ENCODE measurements at places on chromosomes 16 and 17.

GRCh38 chr16:11010575-11011221 lies 66.3 kb downstream of the CLEC16A start:
- no peak for DNase-seq

DNA sequence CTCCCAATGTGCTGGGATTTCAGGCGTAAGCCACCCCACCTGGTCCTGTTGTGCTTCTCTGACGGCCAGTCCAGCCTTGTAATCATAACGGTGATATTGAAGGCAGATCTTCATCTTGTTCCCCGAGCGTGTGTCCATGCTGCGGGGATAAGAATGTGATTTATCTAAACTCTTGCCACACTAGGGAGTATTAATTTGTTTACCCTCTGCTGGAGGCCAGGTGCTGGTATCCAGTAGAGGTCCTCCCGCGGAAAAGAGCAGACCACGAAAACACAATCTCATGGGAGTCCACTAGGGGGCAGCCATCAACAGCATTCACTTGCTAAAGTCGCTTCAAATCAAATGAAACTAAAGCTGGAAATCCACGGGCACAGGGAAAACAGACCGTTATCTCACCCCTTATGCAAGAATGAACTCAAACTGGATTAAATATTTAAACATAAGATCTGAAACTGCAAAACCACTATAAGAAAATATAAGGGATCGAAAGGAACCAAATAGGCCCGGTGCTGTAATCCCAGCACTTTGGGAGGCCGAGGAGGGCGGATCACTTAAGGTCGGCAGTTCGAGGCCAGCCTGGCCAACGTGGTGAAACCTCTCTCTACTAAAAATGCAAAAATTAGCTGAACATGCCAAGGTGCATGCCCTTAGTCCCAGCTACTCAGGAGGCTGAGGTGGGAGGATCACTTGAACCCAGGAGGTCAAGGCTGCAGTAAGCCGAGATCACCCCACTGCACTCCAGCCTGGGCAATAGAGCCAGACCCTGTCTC lies 22.3 kb upstream of the RBBP6 start:
- DNase-seq, result peak; percentile 63

DNA sequence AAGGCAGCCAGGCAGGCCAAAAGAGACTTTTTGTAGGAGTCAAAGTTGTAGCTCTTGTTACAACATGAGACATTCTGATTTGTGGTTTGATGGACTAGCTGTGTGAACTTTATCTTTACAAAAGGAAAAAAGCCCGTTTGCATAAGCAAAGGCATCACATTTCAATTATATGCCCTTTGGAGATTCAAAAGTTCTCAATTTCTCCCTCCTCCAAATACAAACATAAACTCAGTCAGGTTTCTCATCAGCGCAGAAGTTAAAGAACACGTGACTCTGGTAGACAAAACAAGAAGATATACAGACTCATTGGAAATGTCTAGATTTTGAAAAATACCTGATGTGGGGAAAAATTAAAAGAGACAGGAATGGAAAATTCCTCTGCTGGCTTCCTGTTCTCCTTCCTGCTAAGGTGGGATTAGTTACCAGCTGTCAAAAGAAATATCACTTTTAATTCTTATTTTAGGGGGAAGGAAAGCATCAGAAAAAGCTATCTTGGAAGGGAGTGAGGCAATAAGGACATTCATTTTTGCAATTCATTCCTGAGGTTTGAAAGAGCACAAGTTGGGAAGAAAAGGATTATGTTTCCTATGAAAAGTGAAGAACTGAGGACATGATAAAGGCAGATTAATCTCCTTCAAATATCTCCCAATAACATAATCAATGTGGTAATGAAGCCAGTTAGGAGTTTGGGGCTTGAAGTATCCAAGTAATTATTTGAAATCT lies 4.6 kb upstream of the KCNJ16 start:
- no peak for DNase-seq

DNA sequence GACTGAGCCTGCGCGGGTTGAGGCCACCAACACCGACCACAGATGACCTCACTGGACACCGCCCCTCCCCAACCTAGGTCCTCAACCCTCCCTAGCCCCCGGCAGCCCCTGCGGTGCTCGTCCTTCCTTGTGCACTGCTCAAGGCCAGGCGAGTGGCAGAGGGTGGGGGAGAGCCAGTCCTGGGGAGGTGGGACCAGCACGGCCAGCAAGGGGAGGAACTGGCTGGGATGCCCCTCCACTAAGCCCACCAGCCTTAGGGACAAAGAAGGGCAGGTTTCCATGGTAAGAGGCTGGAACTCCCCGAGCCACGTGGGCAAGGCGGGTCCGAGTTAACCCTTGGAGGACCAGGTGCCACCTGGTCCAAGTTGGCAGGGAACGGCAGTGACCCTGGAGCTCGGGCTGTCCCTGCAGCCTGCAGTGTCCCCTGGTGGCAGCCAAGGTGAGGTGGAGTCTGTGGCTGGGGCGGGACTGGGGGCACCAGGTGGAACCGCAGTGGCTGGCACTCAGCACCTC lies 9.2 kb downstream of the FSCN2 start:
- no peak for DNase-seq

GRCh38 chr16:86060381-86061317 lies 161.7 kb downstream of the IRF8 start:
- DNase-seq, result no peak

DNA sequence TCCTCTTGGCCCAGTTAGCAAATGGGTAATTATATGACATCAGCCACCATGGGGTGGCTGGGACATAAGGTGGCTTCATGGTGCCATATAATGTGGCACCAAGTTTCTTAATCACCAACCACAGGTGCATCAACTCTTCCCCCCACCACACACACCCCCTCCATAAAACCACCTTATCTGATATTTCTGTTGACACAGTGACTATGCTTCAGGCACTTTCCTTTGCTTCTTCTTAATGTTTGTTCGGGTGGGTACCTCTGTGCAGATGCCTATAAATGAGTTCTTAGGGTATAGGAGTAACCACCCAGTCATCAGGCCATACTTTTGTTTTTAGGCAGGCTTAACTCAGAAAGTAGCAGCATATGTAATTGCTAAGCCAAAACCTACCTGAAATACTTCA lies 29.5 kb downstream of the RNF43 start:
- DNase-seq, result no peak

DNA sequence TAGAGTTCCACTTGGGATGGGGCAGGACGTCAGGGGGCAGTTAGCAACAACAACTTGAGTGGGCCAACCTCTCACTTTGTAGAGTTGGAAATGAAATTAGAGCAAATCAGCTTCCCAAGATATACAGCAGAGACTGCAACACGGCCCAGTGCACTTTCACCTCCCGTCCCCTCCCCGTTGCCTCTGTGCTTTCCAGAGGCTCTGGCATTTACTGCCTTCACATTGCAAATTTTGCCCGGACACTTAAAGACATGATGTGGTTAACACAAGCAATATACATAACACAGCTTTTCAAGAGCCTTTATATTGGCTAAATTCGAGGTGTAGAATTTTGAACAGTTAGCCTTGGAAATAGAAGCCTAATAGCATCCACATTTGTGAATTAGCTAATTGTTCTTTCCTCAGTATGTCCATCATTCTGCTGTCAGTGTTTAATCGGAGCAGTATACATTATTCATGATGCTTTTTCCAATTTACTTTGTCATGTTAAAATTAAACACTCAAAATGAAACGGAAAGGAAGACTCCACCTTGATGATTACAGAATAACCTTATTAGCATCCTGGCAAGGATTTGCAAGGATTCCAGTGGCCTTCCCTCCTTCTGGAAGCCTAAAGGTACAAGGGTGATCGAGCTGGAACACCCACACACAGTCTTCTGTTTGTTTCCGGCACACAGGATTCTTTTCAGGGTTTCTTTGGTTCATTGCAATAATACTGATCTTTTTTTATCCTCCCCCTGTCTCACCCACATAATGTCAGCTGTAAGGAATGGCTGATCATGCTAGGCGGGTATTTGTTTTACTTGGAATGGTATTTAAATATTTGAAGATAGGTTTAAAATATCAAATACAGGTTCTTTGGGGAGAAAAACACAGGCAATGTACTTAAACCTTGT lies 190.9 kb upstream of the CACNG5 start:
- DNase-seq, result no peak

GRCh38 chr17:48577946-48578615 lies at the start of gene HOXB4:
HOXB4 (minus strand) TSS chr17:48578350; CDS start chr17:48578319, 31 bp downstream.
- peak; percentile 52 for DNase-seq

DNA sequence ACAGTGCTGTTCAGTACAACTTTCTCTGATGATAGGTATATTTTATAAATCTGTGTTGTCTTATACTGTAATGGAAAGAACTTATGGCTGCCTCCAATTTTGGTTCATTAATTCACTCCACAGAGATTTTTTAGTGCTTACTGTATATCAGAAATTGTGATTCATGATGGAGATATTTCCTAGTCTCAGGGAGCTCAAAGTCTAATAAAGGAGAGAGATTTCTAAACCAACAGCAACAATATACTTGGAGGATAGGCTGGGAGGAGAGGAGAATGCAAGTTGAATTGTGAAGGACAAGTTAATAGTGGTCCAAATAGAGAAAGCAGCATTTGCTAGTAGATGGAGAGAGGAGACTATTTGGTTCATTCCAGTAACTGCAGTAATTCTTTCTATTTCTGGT lies 63.5 kb downstream of the TANC2 start:
- no peak for DNase-seq

DNA sequence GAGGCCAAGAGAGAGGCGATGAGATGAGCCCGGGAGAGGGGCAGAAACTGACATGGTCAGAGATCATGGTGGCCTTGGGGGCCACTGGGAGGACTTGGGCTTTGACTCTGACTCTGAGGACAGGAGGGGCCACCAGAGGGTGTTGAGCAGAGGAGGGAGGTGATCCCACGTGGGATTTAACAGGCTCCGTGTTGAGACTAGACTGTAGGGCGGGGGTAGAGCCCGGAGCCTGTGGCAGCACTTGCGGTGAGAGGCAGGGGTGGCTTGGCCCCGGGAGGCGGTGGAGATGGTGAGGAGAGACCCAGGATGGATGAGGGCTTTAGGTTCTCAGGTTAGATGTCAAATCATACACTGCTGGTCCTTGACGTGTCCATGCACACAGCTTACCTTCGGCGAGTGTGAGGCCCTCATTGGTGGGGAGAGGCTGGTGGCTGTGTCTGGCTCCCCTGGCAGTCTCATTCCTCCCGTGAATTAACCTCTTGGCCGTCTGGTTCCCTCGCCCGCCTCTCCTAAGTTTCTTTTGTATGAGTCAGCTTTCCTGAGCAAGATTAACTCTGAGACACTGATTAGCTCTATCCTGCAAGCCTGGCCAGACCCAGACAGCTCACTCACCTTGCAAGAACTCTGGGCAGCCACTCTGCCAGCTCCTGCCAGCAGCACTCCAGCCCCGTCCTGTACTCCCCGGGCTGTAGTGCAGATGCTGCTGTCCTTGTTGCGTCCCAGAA lies 39.7 kb downstream of the VPS35L start:
- no peak for DNase-seq

- peak; percentile 82 for DNase-seq
Observed at GRCh38 chr17:81702934-81703746, at the start of gene MRPL12. MRPL12 (plus strand) TSS chr17:81703367; CDS start chr17:81703502, 135 bp downstream.

DNA sequence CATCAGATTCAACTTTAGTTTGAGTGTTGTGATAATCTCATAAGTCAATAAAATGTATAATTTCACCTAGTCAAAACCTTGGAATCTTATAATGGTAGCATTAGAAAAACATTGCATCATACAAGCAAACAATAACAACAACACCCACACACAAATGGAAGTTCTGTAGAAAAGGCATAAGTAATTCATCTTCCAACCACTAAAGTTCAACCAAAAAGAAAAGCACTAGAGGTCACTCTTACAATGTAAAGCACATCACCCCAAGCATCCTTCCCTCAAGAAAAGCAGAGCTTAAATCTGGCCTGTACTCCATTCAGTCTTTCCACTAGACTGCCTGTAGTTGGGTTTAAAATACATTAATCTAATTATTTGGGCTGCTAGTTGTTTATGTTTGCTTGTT lies 1.8 kb downstream of the CNTNAP4 start:
- no peak for DNase-seq

GRCh38 chr16:70254965-70255286 lies 3.2 kb upstream of the EXOSC6 start:
- DNase-seq, result no peak

DNA sequence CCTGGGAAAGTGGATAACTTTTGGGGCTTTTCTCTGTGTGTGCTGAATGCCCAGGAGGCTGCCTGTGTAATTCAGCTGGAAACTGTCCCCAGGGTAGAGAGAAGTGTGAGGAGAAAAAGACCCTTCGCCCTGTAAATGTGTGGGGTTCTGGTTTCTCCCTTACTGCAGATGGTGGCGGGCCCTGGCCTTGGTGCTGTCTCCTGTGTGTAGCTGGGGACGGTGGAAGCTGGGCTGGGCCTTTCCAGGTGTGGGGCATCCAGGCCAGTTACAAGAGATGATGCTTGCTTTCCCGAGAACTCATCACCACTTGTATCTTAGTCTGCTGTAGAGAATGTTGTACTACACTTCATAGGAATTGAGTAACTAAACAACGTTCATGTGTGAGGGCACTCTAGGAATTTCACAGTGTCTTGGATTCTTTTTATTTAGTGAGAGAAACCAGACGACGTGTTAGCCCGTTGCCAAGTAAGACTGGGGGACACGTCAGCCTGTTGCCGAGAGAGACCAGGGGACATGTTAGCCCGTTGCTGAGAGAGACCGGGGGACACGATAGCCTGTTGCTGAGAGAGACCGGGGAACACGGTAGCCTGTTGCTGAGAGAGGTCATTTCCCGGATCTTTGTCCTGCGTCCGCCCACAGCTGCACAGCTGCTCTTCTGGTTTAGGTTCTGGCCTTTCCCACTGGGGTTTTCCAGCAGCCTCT lies 43.1 kb downstream of the TBCD start:
- no peak for DNase-seq

DNA sequence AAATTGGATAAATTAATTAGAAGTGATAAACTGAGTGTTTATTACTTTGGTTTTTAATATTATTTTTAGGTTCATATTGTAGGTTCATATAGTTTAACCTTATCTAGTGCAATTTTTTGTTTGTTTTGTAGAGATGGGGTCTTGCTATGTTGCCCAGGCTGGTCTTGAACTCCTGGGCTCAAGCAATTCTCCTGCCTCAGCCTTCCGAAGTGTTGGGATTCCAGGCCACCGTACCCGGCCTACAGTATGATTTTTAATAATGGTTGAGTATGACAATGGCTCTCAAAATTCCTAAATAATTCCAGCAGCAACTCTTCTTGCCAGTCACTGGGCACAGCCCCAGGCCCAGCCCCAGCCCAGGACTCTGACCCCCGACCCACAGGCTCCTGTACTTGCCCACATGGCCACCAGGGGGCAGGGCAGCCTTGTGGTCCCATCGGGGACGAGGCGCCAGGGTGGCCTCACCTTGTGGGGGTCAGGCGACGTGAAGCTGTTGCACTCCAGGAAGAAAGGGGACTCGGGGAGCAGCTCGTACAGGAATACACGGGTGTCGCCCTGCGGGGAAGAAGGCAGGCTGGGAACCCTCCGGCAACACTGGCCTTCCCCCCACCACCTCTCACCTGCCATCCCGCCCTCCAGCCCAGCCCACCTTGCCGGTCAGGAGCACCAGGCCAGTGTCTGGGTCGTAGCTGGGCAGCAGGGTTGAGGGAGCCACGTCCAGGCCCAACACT lies 7.9 kb upstream of the PAM16 start:
- peak; percentile 39 for DNase-seq

- no peak for DNase-seq
Observed at GRCh38 chr17:50364715-50365114, 8.3 kb downstream of the MRPL27 start.
